Liver (tissue), 10 donors: ENCODE measurements at places on chromosomes 5 and 9. TPM values are rescaled to one million over a fixed set of nuclear protein-coding genes. Genes with fewer than 3 reads are reported as not detected.

DNA sequence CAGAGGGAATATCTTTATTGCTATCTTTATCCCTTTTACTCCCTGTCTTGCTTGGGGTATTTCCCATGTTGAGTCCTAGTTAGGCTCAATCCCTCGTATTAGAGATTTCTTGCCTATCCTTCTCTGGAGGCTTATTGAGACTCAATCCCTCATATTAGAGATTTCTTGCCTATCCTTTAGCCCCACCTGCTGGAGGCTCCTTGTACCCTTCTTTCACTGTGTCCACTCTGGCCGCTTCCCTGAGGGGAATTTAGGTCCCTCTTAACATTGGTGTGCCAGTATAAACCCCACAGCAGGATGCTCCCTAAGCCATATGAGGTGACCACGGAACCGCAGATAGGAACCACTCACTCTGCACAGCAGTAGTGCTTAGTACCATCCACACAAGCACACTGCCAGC, 110.7 kb upstream of the MAMDC2 start:
- H3K27me3 ChIP-seq = no peaks in the 10 kb centered on the region
- no peaks in the 10 kb centered on the region for H3K36me3 ChIP-seq
- no peak overlapping the region for H3K27ac ChIP-seq
- no peak for DNase-seq
- H3K4me1 ChIP-seq = no peaks in the 10 kb centered on the region

DNA sequence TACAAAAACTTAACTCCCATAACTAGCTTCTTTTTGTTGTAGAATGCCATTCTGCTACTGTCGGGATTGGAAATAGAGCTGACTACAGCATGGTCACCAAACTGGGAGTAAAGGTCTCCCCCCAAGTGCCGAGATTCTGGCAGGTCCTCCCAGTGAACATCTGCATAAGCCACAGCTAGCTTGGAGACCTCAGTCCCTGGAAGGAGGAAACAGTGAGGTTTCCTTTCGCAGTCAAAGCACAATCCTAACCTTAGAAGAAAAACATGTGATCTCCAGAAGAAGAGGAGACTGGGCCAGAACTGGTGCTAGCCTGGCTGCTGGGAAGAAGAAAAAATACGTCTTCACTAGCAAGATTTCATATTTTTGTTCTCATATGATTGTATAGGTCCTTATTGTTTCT, 127.4 kb downstream of the SCAMP1 start:
- no peak overlapping the region for H3K27ac ChIP-seq
- no peaks in the 10 kb centered on the region for H3K4me1 ChIP-seq
- no peaks in the 10 kb centered on the region for H3K27me3 ChIP-seq

Gene SPATA31D4
- total RNA-seq = not detected

- no peaks in the 10 kb centered on the region for H3K36me3 ChIP-seq
- DNase-seq = no peak
- H3K4me1 ChIP-seq = no peaks in the 10 kb centered on the region
- H3K27ac ChIP-seq = no peak overlapping the region
- no peaks in the 10 kb centered on the region for H3K27me3 ChIP-seq
These were observed 92.2 kb downstream of the ZNF462 start for GRCh38 chr9:106954974-106955850.

Gene DMRT3
- total RNA-seq = not detected

DNA sequence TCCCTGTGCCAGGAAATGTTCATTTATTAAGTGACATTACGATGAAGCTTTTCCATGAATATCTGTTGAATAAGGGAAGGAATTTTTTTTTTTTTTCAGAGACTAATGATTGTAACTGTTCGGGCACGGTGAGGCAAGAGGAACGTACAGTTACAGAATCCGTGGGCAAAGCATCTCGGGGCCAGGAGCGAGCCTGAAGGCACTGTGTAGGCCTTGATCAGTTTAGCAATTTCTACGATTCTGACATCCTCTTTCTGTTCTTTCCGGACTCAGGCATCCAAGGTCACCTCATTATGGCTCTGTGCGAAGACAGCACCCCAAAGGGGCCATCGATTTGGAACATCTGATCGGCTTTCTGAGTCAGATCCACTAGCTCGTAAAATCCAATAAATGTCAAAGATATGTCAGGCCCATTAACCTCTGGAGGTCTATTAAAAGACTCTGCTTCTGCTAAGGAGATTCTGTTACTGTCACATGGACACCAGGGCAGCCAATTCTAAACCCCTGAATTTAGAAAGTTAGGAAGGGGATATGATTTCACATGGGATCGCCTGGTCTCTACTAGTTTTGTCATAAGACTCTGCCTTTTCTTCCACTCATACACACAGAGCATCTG, 41.4 kb upstream of the BOD1 start:
- no peak overlapping the region for H3K4me3 ChIP-seq
- no peak for DNase-seq
- no peaks in the 10 kb centered on the region for H3K36me3 ChIP-seq
- H3K4me1 ChIP-seq = no peaks in the 10 kb centered on the region
- no peaks in the 10 kb centered on the region for H3K27me3 ChIP-seq
- no peak overlapping the region for H3K27ac ChIP-seq

Gene PCDHB3
- total RNA-seq = 0.08 TPM

- DNase-seq = no peak
- H3K27ac ChIP-seq = no peak overlapping the region
- H3K27me3 ChIP-seq = no peaks in the 10 kb centered on the region
- H3K36me3 ChIP-seq = no peaks in the 10 kb centered on the region
- H3K4me1 ChIP-seq = no peaks in the 10 kb centered on the region
These were observed 134.6 kb downstream of the TENT4A start for GRCh38 chr5:6847870-6848269.

Gene C9orf153
- 0.42 TPM for total RNA-seq

Gene CCNI2
- total RNA-seq = 0.17 TPM

GRCh38 chr5:179345433-179346321, at the start of gene ADAMTS2:
ADAMTS2 (minus strand) TSS chr5:179345461; CDS start chr5:179345328, 133 bp downstream.
- no peak for DNase-seq
- no peak within 1 kb of the TSS for H3K4me3 ChIP-seq
- peaks cover 6% of the 10 kb centered on the region for H3K27me3 ChIP-seq
- peaks cover 7% of the 10 kb centered on the region for H3K4me1 ChIP-seq

Gene NR6A1
- total RNA-seq = 2.8 TPM

Gene DIPK1B
- 19.7 TPM for total RNA-seq

DNA sequence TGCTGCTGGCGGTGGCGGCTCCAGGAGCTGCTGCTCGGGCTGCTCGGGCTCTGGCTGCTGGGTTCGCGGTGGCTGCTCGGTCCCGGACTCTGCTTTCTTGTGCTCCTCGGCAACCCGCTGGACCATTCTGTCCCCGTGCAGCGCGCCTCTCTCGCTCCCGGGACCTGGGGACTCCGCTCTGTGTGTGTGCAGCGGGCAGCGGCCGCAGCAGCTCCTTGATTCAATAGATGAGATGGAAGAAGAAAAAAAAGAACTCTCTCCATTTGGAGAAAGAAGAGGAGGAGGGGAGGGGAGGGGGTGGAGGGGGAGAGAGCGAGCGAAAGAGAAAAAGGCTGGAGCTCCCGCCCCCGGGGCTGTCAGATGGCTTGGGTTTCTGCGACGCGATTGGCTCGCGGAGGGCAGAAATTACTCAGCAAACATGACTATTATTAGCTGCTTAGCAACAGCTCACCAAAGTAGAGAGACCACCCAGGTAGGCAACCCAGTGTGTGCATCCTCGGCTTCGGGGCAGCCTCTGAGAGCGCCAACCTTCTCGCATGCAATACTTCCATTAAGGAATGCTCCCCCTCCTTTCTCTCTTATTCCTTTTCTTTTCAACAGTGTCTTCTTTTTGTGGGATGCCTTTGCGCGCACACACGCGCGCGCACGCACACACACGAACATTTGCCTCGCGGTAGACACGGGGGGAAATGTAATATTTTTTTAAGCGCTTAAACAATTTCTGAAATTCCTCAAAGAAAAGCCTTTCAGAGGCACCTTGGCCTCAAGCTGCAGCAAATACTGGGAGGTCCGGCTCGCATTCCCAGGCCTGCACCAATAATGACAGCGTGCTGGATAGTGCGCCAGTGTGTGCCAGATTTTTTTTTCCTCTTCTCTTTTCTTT, 7.6 kb downstream of the PTCH1 start:
- no peaks in the 10 kb centered on the region for H3K36me3 ChIP-seq
- peak; percentile 69 for DNase-seq
- peak overlapping the region; percentile 36 for H3K4me3 ChIP-seq
- H3K4me1 ChIP-seq = peaks cover 26% of the 10 kb centered on the region
- H3K27me3 ChIP-seq = no peaks in the 10 kb centered on the region

GRCh38 chr5:141811287-141812155, 66.7 kb downstream of the PCDH1 start:
- H3K4me1 ChIP-seq = no peaks in the 10 kb centered on the region
- H3K4me3 ChIP-seq = no peak overlapping the region
- H3K36me3 ChIP-seq = no peaks in the 10 kb centered on the region
- DNase-seq = peak; percentile 41

GRCh38 chr9:99354104-99354503, 132.0 kb downstream of the SEC61B start:
- H3K27me3 ChIP-seq = no peaks in the 10 kb centered on the region
- no peak overlapping the region for H3K4me3 ChIP-seq
- H3K36me3 ChIP-seq = no peaks in the 10 kb centered on the region
- peak overlapping the region; percentile 88 for H3K27ac ChIP-seq

DNA sequence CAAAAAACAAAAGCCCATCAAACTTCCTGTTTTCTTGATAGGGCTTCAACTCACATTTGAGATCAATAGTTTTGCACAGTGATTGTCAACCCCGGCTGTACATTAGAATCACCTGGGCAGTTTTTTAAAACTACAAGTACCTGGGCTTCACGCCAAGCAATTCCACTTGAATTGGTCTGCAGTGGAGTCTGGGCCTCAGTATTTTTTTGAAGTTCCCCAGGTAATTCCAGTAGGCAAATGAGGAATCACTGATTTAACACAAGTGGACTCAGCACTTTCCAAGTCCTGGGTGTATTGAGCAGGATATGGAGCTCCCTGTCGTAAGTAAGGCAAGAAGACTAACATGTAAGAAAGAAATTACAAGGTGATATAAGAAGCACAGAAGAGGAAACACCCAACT, 14.8 kb upstream of the SMIM15 start:
- H3K36me3 ChIP-seq = no peaks in the 10 kb centered on the region
- H3K27ac ChIP-seq = no peak overlapping the region
- no peak for DNase-seq
- no peaks in the 10 kb centered on the region for H3K27me3 ChIP-seq

Gene SLC1A3
- 8.8 TPM for total RNA-seq

DNA sequence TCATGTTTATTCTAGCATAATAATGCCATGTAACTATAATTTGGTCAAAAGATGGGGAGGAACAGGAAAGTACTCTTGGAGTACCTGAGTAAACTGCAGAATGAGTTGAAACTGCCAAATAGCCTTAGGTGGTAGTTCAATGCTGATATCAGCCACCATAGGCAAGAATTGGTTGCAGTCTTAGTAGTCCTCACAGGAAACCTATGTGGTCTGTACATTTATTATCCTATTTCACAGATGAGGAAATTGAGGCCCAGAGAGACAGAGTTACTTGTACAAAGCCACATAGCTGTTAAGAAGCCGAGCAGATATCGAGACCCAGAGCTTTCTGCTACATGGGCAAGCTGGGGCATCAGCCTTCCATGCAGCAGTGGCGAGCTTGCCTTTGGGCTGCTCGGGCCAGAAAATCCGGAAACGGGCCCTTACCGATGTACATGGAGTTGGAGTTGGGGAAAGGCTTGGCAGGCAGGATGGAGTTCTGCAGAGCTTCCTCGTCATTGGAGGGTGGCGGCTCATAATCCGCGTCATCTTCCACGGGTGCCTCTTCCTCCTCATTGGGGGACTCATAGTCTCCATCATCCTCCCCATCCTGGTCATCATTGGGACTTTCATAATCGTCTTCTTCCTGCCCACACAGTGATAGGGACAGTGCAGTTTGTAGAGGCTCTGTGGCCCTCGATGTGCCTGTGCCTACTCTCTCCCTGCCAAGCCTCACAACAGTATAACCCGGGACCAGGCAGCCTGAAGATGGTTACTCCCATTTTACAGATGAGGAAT, 27.1 kb downstream of the LCP2 start:
- H3K36me3 ChIP-seq = no peaks in the 10 kb centered on the region
- peak overlapping the region; percentile 7 for H3K27ac ChIP-seq
- no peaks in the 10 kb centered on the region for H3K27me3 ChIP-seq
- DNase-seq = no peak
- H3K4me3 ChIP-seq = no peak overlapping the region

DNA sequence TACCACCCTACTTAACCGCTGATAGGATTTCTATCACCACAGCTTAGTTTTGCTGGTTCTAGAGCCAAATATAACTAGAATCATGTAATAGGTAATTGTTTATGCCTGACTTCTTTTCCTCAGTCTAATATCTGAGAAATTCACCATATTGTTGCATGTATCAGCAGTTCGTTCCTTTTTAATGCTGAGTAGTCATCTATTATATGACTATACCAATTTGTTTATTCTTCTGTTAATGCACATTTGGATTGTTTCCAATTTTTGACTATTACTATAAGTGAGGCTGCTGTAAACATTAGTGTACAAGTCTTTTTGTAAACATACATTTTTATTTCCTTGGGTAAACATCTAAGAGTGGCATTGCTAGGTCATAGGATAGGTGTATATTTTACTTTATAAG, 25.9 kb downstream of the CSNK1G3 start:
- H3K36me3 ChIP-seq = no peaks in the 10 kb centered on the region
- H3K4me1 ChIP-seq = peaks cover 3% of the 10 kb centered on the region
- no peak for DNase-seq
- no peaks in the 10 kb centered on the region for H3K27me3 ChIP-seq
- no peak overlapping the region for H3K4me3 ChIP-seq

Gene IFNA21
- not detected for total RNA-seq

GRCh38 chr5:151569132-151570046, 21.7 kb downstream of the FAT2 start:
- no peak overlapping the region for H3K27ac ChIP-seq
- no peaks in the 10 kb centered on the region for H3K36me3 ChIP-seq
- H3K27me3 ChIP-seq = no peaks in the 10 kb centered on the region

- no peaks in the 10 kb centered on the region for H3K4me1 ChIP-seq
- H3K36me3 ChIP-seq = no peaks in the 10 kb centered on the region
- no peaks in the 10 kb centered on the region for H3K27me3 ChIP-seq
- H3K4me3 ChIP-seq = no peak overlapping the region
- H3K27ac ChIP-seq = peak overlapping the region; percentile 68
These were observed 411.0 kb downstream of the MAT2B start for GRCh38 chr5:163916376-163916775.

DNA sequence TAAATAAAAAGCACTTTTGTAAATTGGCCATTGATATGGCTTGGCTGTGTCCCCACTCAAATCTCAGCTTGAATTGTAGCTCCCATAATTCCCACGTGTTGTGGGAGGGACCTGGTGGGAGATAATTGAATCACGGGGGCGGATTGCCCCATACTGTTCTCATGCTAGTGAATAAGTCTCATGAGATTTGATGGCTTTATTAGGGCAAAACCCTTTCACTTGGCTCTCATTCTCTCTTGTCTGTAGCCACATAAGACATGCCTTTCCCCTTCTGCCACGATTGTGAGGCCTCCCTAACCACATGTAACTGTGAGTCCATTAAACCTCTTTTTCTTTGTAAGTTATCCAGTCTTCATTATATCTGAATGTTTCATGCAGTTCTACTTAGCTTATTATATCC, 153.2 kb downstream of the TARS1 start:
- no peaks in the 10 kb centered on the region for H3K4me1 ChIP-seq
- no peak overlapping the region for H3K27ac ChIP-seq
- no peaks in the 10 kb centered on the region for H3K27me3 ChIP-seq
- no peak for DNase-seq
